ENCODE measurements at places on chromosomes 12 and 14. TPM values are rescaled to one million over a fixed set of nuclear protein-coding genes. Genes with fewer than 3 reads are reported as not detected.

DNA sequence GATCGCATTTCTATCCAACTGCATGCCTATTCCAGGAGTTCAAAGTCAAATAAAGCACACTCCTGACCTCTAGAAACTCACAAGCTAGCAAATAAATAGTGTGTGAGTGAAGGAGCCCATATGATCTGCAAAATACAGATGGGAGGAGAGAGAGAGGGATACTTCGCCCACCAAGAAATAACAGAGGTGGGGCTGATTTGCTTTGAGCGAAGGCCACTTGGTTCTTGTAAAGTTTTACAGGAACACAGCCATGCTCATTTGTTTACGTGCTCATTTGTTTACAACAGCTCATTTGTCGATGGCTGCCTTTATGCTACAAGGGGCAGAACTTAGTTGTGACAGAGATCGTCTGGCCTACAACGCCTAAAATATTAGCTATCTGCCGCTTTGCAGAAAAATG is 63.4 kb upstream of the GPATCH2L start:
- no peak for DNase-seq

DNA sequence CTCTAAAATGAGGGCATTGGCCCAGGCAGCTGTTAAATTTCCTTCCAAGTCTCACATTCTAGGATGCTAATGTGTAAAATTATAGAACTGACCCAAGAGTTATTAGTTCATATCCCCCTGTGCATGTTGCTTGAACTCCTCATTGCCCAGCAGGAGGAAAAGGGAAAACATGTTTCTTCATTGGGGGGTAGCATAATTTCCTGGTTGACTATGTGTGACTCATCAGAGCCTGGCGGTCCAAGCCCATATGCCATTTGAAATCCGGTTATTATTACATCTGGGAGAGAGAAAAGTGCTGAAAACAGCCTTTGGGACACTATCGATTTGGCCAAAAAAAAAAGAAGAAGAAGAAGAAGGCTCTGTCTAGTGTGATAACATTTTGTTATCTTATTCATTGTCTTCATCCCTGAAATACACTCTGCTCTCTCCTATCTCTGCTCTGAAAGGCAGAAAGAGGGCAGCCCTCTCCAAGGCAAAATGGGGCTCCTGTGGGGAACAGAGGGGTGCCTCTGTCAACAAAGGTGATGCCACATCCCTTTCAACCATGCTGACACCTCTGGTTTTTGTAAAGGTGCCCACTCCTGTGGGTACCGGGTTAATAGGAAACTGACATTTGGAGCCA is 114.2 kb downstream of the DAD1 start:
- DNase-seq: no peak

DNA sequence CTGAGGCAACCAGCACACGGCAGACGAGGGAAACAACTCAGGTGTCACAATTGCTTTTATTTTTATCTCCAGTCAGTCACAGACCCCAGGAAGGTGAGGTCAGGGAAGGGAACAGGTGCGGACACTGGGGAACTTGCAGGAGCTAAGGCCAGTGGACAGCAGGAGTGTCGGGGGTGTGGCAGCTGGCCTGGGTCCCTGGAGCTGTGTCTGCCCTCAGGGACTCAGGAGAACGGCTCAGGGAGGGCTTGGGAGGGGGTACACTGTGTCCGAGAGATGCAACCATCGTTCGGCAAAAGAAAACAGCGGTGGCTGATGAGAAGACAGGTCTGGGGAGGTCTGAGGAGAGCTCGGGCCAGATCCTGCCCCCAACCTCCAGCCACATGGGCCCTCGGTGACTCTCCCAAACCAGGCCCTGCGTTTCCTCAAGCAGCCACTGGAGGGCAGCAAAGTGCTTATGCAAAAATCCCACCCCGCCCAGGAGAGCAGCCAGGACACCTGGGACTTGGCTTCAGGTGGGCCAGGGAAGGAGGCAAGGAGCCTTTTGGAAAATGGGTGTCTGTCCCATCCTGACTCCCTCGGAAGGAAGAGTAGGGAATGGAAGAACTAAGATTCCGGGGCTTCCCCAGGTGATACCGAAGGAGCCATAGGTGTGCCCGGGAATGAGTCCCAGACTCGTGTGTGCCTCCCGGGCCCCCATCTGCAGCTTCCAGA is 24.1 kb upstream of the BCDIN3D start:
- DNase-seq: peak; percentile 96

DNA sequence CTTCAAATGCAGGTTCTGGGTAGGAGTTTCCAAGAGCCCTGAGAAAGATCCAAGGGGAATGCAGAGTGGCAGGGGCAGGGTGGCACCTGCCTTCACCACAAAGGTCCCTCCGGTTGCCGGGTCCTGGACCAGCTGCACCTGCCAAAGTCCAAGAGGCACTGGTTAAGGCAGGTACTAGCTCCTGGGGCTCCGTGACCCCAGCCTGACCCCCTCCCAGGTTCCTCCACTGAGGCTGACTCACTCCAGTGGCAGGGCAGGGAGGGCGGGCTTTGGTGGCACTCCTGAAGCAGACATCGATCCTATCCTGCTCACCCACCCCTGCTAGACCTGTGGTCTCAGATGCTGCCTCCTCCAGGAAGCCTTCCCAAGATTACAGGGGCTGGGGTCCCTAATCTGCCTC is 11.4 kb downstream of the RPS6KL1 start:
- no peak for DNase-seq

DNA sequence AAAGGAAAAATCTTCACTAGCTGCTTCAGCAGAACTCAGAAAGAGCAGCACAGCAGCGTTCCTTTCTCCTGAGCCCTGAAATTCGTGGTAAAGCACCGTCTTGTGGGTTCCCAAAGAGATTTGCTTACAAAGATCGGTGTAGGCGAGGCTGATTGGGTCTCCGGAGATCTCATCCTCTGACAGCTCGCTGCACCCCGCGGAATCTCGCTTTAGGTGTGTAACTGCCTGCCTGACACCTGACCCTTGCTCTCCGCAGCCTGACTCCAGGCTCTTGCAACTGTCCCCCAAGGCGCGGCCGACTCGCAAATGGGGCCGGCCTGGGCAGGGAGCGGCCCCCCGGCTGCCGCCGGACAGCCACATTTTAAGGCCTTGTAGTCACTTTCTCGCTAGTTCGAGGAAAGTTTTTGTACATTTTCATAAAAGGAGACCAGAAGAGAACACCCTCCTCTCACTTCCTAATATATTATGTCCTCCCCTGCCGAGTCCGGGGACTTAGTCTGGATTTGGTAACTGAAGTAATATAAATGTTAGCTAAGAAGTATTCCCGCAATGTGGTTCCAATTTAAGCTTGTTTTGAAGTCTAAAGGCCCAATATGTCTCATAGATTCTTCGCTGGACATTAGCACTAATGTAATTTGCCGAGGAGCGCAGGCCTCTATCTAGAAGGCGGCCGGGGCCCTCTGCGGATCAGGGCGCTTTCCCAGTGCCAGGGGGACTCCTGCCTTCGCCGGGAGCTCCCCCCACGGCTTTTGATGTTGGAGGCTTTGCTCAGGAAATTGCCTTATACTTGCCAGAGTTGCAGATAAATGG is 177.3 kb upstream of the CDKN3 start:
- peak; percentile 13 for DNase-seq

GRCh38 chr14:84581041-84581440 is 948.9 kb upstream of the FLRT2 start:
- DNase-seq: no peak

- DNase-seq: peak; percentile 86
Measured at GRCh38 chr14:24307575-24308341, at the start of gene CIDEB. CIDEB (minus strand) TSS chr14:24307977; CDS start chr14:24307858, 119 bp downstream.

GRCh38 chr14:42407153-42407552 is 800.5 kb downstream of the LRFN5 start:
- DNase-seq: no peak

- no peak for DNase-seq
Measured at GRCh38 chr14:22976620-22977433, 5.5 kb downstream of the AJUBA start.

- no peak for DNase-seq
Measured at GRCh38 chr14:100692256-100692655, 34.4 kb upstream of the DLK1 start.

DNA sequence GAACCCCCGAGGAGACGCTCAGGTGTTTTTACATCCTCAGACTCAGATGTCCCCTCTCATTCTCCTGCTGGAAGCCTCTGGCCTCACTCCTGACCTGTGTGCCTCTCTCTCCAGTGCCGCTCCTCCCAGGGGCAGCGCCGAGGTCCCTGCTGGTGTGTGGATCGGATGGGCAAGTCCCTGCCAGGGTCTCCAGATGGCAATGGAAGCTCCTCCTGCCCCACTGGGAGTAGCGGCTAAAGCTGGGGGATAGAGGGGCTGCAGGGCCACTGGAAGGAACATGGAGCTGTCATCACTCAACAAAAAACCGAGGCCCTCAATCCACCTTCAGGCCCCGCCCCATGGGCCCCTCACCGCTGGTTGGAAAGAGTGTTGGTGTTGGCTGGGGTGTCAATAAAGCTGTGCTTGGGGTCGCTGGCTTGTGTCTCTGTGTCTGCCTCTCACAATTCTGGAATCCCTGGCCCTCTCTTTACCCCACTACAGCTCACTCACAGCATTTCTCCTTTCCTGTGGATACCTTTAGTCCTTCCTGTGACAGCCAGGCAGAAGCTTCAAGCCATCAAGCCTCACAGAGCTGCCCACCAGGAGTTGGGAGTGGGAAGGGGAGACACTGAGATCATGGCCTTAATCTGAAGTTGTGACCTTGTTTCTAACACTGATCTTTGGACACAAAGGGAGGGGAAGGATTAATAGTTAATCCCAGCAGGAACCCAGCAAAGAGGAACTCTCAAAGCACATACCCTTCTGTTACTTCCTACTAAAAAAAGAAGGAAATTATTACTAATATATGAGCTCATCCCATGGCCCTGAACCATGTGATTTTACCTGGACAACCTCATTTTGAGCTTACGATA is 1.1 kb upstream of the SOAT2 start:
- DNase-seq: no peak

- no peak for DNase-seq
Measured at GRCh38 chr14:75636100-75636692, 24.5 kb downstream of the ERG28 start.

GRCh38 chr14:20179218-20179617 is 11.5 kb upstream of the OR11G2 start:
- no peak for DNase-seq

DNA sequence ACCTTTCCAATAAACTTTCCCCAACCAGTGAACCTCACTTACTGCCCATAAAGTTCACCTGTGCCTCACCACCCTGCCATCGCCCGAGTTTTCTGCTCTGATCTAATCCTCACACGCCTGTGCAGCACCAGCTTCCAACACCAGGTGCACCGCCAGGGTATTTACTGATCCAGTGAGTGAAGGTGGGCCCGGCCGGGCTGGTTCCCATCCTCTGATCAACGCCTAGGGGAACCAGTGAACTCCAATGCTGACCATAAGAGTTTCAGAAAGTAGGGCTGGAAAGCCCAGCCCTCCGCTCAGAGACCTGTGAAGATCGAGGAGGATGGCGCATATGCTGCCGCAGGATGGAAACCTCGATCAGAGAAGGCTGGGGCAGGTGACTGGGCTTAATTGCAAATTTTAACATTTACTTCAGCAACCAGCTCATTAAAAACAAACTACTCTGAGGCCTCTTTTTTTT is 685 bp upstream of the MYL6B start:
- no peak for DNase-seq

DNA sequence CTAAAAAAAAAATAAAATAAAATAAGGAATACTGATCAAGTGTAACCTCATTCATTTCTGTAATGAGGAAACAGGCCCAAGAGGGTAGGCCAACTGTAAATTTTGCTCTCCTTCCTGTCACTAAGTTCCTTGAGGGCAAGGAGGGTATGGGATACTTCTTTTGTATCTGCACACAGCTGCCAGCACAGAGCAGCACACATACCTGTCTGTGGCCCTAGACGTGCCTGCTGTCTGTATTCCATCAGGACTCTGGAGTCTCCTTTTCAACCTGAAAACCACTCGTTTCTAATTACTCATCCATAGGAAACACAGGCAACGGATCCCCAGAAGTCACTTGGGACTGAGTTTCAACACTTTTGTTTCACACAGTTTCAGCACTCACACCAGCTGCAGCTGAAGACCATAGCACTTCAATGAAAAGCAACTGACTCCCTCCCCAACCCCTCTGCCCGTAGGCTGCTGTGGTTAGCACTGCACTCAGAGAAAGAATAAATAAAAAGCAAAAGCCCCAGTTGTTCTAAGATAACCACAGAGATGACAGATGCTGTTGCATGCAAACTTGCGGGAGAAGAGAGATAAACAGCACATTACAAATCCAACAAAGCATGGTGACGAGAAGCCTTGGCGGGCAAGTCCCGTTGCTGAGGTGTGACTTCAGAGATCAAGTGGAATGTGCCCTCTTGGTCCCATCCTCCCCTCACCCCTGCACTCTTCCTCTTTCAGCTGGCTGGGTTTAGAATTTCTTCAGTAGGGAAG is 24.9 kb downstream of the CRACR2A start:
- DNase-seq: no peak

GRCh38 chr12:32332446-32332845 is 66.9 kb upstream of the FGD4 start:
- no peak for DNase-seq

GRCh38 chr14:93879362-93879983 is 47.7 kb upstream of the FAM181A start:
- no peak for DNase-seq

Gene DAO
- not detected for total RNA-seq

Gene C12orf56
- total RNA-seq: 1.1 TPM

Gene OR4E2
- not detected for total RNA-seq

Measured in H1 (cell line).